NCI-H1436 (cell line): ENCODE measurements at places on chromosomes 7 and 10.

- DNase-seq, result no peak
Observed at GRCh38 chr7:84057576-84057975, 137.0 kb downstream of the SEMA3A start.

DNA sequence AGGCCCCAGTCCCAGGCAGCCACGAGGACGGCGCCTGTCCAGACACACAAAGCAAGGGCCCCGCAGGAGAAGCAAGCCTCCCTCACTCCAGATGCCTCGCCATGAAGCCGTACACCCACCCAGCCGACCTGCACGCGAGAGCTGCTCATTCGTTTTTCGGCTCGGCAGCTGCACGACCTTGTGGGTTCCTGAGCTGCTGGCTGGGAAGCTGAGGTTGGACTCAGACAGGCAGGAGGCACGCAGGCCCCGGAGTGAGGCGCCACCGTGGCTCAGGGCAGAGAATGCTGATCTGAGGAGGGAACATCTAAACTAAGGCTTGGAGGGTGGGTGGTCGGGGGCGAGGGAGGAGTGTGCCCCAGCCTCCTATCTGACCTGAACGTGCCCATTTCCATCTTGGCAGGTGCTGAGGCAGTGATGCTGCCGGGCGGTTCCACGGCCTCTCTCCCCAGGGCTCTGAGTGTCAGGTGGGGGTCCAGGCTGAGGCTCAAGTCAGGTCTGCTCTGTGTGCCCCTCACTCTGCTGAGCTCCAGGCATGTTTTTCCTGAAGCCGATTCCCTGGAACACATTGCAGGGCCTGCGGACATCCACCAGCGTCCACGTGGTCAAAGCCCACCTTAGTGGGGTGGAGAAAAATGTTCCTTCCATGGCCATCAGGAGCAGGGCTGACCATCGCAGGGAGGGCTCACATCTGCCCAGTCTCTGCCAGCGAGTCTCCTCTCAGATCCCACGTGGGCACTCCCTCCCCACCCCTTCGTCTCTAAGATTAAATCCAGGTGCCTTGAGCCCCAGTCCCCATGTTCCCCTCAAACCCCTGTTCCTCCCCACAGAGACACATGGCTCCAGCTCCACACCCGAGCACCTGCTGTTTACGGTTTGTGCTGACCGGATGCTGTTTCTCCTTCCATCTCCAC lies 28.1 kb upstream of the FAM20C start:
- DNase-seq, result no peak

DNA sequence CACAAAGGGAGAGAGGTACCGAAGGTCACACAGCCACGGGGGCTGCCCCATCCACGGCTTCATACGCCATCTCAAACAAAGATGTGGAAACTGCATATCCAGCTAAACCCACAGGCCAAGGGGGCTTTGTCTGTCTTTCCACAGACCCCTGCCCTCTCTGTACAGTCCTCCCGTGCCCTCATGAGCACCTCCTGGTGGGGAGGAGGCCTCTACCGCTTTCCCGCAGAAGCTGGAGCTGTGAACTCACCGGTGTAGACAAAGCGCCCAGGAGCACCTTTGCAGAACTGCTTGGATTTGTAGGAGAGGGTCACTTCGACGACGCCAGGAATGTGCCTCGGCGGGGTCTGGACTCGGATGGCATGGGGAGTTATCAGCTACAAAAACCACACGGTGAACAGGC lies 97.2 kb downstream of the EBF3 start:
- no peak for DNase-seq

DNA sequence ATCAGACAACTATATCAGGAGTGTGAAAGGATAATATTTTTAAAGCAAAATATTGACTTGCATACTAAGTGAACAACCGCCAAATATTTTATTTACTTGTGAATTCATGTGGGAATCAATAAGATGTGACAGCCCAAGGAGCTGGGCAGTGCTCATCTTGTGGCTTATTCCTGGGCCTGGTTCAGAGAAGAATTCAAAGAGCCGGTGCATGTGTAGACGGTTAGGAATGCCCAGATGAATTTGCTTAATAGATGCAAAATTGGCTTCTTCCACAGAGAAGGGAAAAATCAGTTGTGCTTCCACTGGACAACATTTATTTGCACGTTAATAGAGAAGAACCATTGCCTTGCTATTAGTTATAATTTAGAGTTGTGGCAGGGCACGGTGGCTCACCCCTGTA lies 4.4 kb downstream of the MYL7 start:
- DNase-seq, result no peak

- DNase-seq, result no peak
Observed at GRCh38 chr7:104664648-104665047, 336.2 kb downstream of the LHFPL3 start.

- no peak for DNase-seq
Observed at GRCh38 chr7:20788420-20788990, 1.8 kb upstream of the SP8 start.

DNA sequence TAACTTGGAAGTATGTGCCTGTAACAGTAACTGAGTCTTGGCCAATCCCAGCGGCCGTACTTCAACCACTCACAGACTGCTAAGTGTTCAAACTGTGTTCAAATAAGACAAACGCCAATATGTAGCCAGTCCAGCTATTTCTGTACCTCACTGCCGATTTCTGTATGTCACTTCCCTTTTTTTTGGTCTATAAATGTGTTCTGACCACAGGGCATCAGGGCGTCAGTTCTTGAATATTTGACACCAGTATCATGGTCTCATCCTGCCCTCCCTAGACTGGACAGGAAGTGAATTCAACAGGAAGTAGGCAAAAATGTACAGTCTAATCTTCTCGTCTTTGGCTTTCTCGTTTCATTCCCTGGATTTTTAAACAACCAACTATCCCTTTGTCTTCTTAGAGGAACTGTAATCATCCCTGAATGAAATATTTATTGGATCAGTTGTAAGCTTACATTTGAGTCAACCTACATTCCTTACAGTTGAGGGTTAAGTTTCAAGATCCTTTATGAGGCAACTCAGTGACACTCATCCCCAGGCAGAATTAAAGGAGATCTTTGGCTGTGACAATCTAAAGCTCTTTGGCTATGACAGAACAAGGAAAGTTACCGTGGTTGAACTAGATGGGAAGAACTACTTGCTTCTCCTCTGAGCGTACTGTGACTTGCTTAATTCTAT lies 232.7 kb downstream of the NSUN6 start:
- DNase-seq, result no peak

- DNase-seq, result no peak
Observed at GRCh38 chr10:100881556-100882213, 31.1 kb upstream of the SLF2 start.

- DNase-seq, result peak; percentile 32
Observed at GRCh38 chr7:131111081-131111576, 216.5 kb upstream of the MKLN1 start.

DNA sequence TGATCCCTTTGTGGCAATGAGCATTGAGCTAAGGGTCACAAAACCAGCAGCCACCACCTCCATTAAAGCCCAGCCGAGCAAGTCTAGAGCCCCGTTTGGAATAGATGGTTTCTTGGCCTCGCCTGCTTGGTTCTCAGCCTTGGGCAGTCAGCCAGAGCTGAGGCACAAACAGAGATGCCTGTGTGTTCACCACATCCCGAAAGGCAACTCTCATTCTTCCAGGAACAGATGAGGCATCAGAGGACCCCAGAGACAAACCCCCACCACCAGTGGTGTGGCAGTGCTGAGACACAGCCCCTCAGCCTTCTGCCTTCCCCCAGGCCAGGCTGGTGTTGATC lies 203.3 kb upstream of the ZMIZ1 start:
- DNase-seq, result no peak

GRCh38 chr7:155507576-155507975 lies 38.8 kb downstream of the CNPY1 start:
- no peak for DNase-seq

- DNase-seq, result no peak
Observed at GRCh38 chr10:16909961-16910792, 93.0 kb upstream of the RSU1 start.

DNA sequence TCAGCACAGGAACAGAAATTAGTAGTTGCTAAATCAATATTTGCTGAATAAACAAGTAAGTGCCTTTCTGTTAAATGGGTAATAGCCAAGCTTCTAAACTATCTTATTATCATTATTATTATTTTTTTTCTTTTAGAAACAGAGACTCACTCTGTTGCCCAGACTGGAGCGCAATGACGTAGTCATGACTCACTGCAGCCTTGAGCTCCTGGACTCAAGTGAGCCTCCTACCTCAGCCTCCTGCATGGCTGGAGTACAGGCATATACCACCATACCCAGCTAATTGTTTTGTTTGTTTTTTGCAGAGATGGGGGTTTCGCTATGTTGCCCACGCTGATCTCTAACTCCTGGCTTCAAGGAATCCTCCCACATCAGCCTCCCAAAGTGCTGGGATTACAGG lies 12.3 kb upstream of the ELN start:
- no peak for DNase-seq

DNA sequence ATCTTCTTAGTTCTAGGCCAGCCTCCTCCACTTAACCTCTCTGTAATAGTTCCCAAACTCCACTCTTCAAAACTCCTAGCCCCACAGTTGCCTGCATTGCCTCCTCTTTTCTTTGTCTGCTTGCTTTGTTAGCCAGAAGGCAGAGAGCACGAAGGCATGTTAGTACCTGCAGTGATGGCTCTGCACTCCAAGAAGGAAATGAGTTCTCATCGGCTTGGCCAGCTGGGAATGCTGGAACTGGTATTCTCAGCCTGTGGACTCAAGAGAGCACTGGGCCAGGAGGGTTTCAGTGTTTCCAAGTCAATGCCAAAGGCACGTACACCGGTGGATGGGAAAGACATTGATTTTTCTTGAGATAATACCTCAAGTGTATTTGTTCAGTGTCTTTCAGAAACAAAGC lies 66.3 kb upstream of the HABP2 start:
- DNase-seq, result no peak

DNA sequence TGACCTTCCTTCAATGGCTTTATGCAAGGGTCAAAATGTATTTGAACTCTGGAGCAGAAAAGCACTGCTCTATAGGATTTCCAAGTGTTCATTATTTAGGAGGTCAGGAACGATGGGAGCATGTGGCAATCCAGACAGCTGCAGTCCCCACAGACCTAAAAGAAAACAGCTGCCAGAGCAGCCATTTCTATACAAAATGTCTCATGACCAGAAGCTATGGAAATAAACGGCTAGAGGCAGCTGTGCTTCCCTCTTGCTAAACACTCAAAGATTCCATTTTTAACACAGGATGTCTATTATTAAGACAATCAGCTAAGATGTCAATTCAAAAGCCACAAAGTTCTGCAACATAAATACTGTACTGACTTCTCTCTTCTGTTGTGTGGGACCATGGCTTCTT lies 879.1 kb upstream of the C7orf33 start:
- no peak for DNase-seq

DNA sequence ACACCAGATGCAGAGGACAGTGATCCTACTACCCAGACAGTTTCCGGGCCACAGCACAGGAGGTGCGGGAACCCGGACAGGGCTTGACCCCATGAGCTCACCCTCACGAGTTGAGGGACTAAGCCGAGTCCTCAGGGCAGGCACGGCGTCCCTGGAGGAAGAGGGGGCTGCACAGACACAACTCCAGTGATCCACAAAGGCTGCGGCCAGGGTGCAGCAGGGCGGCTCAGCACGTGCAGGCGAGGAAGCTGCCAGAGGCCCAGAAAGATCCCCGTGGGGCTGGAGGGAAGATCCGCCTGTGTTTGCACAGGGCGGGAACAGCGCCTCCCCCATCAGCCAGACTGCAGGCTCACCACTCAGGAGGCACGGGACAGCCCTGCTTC lies 45.9 kb upstream of the TMEM72 start:
- no peak for DNase-seq

- no peak for DNase-seq
Observed at GRCh38 chr10:97607095-97607636, 17.6 kb downstream of the C10orf62 start.

- no peak for DNase-seq
Observed at GRCh38 chr7:106779877-106780276, 85.2 kb upstream of the PIK3CG start.

DNA sequence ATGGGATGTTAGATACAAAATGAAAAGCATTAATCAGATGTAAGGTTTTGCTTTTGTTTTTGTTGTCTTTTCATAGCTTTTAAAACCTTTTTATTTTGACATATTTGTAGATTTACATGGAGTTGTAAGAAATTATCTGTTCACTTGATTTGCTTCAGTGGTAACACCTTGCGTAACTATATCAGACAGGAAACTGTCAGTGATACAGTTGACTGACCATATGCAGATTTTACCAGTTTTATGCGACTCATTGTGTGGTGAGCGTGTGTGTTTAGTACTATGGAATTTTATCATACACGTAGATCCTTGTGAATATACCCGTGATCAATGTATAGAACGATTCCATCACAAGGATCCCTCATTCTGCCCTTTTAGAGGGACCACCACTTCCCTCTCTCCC lies 701.4 kb downstream of the SUGCT start:
- DNase-seq, result no peak

DNA sequence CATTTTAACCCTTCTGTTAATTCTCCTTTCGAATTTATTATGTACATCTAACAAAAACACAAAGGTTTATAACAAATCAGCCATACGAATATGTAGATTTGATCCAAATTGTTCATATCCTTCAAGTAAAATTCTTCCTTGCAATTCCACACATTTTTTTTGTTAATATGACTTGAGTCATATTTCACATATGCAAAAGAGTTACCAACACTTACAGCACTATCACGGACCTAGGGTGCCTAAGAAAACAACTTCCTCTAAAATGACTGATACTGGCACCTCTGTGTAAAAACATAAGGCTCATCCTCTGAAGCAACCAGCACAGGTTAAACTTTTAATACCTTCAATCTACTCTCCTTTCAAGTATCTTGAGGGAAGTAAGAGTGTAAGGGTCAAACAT lies 451.8 kb downstream of the SEMA3D start:
- DNase-seq, result no peak

- no peak for DNase-seq
Observed at GRCh38 chr10:78963074-78964034, 105.4 kb upstream of the ZMIZ1 start.

DNA sequence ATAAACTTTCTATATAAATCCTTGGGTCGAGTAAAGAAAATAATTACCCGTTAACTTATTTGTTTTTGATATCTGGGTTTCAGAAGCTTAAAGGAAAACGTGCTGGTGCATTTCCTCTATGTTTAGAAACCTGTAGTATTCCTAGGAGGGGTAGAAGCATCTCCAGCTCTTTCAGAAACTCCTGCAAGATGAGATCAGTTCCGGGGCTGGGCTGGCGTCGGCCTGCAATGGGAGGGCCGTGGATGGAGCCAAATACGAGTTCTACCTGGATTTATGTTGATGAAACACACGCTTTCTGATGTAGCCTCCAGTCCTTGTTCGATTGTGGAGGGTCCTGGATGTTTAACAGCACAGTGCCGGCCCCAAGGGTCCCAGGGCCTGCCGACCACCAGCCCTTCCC lies 35.8 kb upstream of the DIP2C start:
- no peak for DNase-seq

GRCh38 chr10:79610601-79611191 lies at the start of gene SFTPA1:
Gene SFTPA1, plus strand, starts transcription at chr10:79610939. Its CDS starts 887 bp downstream, at chr10:79611826.
- no peak for DNase-seq

GRCh38 chr10:110829721-110830410 lies 41.9 kb upstream of the PDCD4 start:
- DNase-seq, result no peak

- DNase-seq, result no peak
Observed at GRCh38 chr10:121941532-121941931, 13.7 kb upstream of the ATE1 start.

GRCh38 chr7:27948861-27949260 lies 208.9 kb downstream of the TAX1BP1 start:
- no peak for DNase-seq
